Myocyte (in vitro differentiated cells): ENCODE measurements at places on chromosomes 13 and 19.
A peak's percentile ranks its signal among the peaks of the same experiment; 100 is the strongest.

DNA sequence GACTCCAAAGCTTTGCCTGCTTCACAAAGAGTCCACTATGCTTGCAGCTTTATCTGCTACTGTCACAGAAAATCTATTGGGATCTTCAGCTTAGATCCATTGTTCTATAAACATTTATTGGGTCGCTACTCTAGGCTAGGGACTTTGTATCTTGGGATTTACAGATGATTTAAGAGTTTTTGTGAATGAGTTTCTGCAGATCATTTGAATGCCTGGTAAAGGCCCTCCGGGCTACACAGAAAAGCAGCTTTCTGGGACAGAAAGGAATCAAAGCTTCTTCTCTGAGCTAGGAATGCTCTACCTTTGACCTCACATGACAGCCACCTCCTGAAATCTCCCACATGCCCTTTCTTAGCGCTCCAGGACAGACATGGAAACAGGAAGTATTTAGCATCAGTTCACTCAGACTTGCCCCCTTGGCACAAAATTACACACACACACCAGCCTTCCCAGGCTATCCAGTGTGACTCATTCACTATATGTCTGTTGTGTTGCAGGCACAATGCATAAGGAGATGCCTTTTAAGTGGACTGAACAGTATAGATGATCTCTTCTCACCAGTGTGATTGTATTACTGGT, 492.4 kb downstream of the DACH1 start:
- no peak for DNase-seq

GRCh38 chr19:52086481-52086880, 9.1 kb downstream of the ZNF841 start:
- DNase-seq, result peak; percentile 18

- DNase-seq, result no peak
These were observed 36.5 kb upstream of the HMGB1 start for GRCh38 chr13:30502237-30502636.

GRCh38 chr19:38975861-38976271, 324 bp upstream of the FBXO17 start:
- DNase-seq, result peak; percentile 31

GRCh38 chr13:31053091-31053490, 108.6 kb downstream of the HSPH1 start:
- peak; percentile 81 for DNase-seq

GRCh38 chr19:19661675-19662251, 1.7 kb downstream of the ATP13A1 start:
- DNase-seq, result no peak

GRCh38 chr13:95676105-95676761, 706 bp upstream of the DNAJC3 start:
- no peak for DNase-seq

- peak; percentile 65 for DNase-seq
These were observed 41.9 kb downstream of the NFIX start for GRCh38 chr19:13037161-13037560.

DNA sequence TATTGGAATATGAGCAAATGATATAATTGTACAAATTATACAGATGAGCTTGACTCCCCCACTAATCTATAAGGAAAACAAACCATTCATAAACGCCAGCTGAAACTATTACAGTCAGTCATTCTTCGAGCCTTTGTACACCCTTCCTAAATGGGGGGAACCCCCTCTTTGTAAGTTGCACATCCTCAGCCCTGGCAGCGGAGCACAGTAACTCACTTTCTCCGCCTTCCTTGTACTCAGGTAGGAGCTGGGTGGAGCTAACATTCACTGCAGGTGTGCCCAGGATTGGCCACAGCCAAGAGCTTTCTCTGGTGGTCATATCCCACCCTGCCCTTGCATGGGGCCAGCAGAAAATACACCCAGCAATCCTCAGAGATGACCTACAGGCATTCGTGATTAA, 28.6 kb downstream of the PIN1 start:
- no peak for DNase-seq

GRCh38 chr19:46890423-46891170, 29.8 kb downstream of the ARHGAP35 start:
- peak; percentile 32 for DNase-seq

DNA sequence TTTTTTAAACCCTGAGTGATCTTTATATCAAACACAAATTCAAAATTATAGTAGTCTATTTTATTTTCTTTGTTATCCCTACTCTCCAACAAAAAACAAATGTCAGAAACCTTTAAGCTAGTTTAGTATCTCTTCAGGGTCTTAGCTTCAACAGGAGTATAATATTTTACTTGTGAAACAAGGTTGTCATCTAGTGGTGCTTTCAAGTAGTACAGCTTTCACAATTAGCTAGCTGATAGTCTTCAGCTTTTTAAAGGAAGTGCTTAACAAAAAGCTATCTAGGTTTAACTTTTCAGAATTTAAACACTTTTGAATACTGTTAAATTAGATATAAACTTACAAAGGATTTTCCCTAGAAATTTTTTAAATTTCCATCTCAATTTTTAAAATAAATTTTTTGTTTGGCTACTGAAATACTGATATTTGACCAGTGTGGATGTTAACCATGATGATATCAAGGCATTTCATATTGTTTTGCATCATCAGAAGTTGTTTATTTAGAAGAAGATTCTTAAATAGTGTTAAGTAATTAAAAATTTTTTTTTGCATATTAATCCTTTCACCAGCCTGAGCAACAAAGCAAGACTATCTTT, 34.2 kb downstream of the TDRD3 start:
- DNase-seq, result peak; percentile 69
